Heart right ventricle (tissue), 16 donors: ENCODE measurements at places on chromosomes 2 and 18. TPM values are rescaled to one million over a fixed set of nuclear protein-coding genes. Genes with fewer than 3 reads are reported as not detected.

The REEP1 gene
- 20.9 TPM for polyA plus RNA-seq

The LRRTM1 gene
- polyA plus RNA-seq: 0.51 TPM

DNA sequence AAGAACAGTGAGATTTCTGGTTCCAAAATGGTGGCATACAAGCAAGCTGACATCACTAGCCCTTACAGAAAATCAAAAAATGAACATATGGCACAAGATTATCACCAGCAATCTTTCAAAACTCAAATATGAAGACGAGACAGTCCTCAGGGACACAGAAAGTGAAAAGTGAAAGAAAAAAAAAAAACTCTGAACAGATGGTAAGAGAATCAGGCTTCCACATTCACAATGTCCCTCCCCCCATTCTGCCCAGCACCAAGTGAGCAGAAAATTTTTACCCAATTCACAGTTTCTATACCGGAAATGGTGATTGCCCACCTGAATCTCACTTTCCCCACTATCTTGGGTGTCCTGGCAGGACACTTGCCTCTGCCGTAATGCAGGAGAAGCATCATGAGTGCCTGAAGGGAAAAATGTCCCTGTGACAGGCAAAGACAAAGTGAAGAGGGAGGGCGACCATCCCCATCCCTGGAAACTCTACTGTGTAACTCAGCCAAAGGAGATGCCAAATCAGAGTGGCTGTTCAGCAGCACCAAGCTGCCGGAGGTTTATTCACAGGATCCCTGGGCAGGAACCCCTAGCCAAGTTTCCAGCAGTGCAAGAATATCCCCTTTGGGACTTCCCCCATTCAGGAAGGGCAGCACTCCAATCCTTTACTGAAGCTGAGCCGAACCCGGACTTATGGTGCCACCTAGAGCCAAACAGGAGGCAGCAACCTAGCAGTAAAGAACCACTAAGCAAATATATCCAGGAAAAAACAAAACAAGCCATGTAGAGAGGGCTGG is 312.2 kb downstream of the LRATD1 start:
- no peak for DNase-seq

- no peak for DNase-seq
Observed at GRCh38 chr2:99346218-99346617, 9.0 kb downstream of the EIF5B start.

- DNase-seq: no peak
Observed at GRCh38 chr18:9048808-9049494, 53.5 kb upstream of the NDUFV2 start.

DNA sequence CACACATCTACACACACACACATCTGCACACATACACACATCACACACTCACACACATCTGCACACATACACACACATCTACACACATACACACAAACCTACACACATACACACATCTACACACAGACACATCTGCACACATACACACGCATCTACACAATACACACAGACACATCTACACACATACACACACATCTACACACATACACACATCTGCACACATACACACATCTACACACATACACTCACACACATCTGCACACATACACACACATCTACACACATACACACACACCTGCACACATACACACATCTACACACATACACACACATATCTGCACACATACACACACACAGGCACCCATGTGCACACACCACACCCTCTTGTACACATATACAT is 400 bp upstream of the PRLH start:
- DNase-seq: no peak

DNA sequence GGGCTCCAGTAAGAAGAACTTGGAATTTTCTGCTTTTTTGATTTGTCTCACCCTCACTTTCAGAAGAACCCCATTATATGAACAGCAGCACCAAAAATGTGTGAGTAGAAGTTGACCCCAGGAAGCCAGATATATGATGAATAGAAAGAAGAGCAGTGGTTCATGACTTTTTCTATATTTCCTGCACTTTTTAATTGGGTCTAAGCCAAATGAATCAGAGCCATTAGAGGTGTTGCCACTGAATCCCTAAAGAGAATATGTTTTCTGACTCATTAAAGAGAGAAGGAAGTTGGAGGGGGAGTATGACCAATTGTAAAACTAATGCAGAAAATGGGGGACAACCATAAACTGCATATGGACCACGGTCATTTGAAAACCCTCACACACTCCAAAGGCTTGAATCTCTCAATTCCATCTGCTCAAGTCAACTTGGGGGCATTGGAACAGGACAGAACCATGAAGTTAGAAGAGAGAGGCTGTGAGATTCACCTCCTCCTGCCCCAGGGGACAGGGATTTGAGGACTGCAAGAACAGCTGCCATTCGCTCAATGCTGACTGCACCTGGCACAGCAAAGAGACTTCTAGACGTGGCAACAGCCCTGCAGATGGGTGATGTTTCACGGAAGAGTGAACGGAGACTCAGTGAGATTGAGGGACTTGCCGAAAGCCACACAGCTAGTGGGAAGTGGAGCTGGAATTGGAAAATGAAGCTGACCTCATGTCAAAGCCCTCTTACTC is 3.0 kb downstream of the DAPL1 start:
- DNase-seq: no peak

DNA sequence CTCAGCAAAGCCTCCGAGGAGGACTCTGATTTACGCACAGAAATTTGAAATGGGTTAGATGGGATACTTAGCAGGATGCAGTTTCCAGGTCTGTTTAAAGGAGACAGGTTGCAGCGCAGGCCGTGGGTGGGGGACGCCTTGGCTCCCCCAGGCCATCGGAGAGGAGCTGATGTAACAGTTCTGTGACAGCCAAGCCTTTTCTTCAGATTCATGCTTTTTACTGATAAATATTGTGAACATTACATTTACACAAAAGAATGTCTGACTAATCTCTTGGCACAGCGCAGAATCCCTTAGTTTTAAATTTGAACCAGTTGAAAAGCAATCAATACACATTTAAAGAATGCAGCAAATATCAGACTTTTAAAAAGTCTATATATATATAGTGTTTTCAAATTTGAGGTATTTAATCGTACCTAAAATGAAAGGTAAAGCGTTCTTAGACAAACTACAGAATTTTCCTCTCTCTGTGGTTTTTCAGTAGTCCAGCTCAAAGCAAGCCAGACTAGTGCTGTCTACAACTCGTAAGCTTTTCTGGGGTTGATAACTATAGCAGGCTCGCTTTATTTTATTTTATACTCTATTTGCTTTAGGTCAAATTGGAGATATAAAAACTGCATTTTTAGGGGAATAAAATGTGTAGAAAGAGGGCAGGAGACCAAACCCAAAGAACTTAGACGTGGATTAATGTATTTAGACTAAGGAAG is 221.9 kb downstream of the PIEZO2 start:
- DNase-seq: no peak
